ENCODE measurements at places on chromosomes 7 and 10.

GRCh38 chr10:91724933-91725332, 73.3 kb upstream of the TNKS2 start:
- DNase-seq: no peak

DNA sequence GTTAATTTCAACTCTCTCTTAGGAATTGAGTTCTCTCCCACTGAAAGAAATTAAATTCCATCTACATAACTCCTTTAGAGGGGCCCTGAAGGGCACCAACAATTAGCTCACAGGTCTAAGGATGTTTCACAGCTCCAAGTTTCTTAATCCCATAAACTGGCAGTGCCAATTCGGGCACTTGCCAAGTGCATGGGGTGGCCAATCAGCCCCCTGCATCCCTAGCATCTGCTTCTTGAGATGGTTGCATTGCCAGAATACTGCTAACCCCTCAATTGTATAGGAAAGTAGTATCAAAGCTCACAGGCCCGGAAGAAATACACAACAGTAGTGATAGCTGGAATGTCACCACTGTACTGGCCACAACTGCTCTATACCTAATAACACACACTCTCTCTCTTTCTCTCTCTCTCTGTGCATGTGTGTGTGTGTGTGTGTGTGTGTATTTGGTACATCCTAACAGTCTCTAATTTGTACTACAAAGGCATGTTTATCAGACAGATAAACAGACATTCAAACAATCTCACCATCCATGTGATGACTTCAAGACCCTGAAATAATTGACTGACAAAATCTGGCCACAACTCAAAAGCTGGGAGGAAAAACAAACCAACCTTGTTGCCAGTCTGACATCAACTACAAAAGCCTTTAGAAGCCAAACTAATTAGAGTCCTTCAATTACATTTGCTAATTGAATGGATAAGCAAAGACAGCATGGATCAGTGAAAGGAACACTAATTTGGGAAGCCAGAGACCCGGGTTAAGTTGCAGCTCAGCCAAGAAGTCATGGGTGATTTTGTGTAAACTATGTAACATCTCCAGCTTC, 27.8 kb downstream of the HIBADH start:
- DNase-seq: no peak

DNA sequence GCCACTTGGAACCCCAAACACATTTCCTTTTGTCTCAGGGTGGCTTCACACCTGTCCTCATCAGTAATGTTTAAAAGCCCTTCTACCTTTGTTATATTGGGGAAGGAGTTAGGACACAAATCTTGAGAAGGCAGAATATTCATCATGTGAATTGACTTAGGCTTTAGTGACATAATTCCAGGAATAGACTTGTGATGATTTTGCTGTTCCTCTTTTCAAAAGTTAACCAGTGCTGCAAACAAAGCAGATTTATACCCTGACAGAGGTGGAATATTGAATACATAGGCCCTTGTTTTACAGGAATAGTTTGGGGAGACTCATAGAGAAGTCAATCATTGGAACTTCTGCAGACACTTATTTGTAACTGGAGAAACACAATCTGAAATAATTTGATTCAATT, 27.0 kb downstream of the ZNF786 start:
- DNase-seq: no peak

DNA sequence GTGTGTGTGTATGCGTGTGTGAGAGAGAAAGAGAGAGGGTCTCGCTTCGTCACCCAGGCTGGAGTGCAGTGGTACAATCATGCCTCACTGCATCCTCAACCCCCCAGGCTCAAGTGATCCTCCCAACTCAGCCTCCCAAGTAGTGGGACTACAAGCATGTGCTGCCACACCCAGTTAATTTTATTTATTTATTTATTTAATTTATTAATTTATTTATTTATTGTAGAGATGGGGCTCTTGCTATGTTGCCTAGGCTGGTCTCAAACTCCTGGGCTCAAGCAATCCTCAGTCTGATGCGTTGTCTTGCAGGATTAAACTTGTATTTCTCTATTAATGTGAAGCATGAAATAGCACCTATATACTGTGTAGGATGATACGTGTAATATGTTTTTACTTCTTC, 21.8 kb upstream of the POU6F2 start:
- DNase-seq: no peak

DNA sequence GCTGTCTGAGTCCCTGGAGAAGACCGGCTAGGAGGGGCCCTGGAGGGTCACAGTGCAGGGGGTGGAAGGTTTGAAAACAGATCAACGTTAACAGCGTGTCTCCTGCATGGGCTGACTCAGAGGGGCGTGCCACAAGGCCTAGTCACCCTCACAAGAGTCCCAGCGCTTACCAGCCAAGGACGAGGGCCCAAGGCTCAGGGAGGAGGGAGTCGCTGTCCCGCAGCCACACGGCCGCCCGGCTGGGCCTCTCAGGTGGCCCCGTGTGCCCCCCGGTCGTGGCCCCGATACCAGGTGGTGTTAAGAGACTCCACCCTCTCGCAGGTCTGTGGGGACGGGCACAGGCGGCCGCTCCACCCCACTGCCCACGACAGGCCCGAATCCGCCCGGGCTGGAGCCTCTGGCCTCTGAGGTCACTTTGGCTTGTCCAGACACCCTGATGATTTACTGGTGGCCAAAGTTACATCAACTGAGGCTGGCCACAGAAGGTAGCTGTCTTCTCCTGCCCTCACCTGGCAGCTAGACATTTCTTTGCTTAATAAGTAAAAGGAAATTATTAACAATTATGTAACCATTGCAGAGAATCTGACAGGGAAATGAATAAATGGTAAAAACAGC, 34.0 kb downstream of the FAM20C start:
- DNase-seq: no peak

- no peak for DNase-seq
Observed at GRCh38 chr7:26227987-26228386, 26.4 kb downstream of the CBX3 start.

DNA sequence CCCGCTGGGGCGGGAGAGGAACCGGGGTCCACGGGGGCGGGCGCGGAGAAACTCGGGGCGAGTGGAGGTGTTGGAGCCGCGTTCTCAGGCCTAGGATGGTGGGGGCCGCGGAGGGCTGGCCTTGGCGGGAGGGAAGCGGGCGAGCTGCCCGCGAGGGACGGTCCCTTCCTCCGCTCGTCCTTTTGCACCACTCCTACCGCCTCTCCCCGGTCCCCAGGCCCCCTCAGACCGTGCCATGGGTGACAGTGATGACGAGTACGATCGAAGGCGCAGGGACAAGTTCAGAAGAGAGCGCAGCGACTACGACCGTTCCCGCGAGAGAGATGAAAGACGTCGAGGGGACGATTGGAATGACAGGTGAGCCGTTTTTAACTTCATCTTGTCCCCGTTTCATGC, 451 bp downstream of the SRRT start:
- no peak for DNase-seq

GRCh38 chr7:145082366-145083161, 246.7 kb upstream of the TPK1 start:
- no peak for DNase-seq

- DNase-seq: no peak
Observed at GRCh38 chr10:119315128-119316001, 108.0 kb downstream of the GRK5 start.

DNA sequence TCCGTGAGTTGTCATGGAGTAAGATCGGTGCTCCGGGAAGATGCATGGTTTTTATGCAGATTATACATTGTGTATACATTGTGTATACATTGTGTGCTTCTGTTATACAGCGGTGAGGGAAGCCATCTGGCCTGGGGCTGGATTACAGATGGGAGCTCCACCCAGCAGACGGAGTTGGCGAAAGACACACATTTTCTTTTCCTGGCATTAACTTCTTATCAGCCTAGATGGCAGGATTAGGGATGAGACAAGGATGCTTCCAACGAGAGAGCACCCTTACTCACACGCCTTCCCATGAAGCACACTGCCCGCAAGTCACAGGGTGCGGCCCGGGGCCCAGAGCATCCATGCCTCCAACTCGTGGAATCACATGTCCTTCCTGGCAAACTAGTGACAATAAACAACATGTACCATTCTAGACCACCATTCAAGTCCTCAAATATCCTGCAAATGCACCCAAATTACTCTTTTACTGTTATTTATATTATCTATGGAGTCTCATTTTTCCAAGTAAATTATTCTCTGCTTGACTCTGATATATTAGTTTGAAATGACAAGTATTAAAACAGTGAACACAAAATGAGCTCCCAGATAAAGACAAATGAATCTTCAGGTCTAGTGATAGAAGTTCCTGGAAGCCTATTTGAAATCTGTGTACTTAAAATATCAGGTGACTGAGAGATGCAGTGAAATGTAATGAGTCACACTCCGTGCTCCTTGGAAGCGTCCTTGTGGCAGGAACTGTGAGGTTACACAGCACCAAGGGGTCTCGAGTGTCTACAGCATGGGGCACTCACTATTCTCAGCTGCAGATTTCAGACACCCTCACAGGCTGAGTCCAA, 29.8 kb upstream of the PPP2R2D start:
- no peak for DNase-seq

DNA sequence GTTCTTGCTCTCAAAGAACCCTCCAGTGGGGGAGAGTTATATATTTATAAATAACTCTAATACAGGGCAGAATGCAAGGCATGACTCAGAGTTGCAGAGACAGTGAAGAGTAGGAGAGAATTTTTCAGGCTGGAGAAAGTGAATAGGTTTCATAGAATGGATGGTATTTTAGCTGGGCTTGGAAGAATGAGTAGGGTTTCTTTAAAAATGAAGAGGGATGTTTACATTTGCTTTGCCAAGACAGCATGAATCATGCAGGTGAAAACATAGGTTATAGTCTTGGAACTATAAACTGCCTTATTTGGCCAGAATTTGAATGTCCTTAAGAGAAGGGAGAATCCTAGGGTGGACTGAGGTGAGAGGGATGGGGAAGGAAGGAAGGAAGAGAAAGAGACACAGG, 124.8 kb downstream of the CPED1 start:
- DNase-seq: no peak

GRCh38 chr7:79093421-79093820, 360.0 kb downstream of the MAGI2 start:
- DNase-seq: no peak

GRCh38 chr7:75914169-75914654, 743 bp upstream of the POR start:
- DNase-seq: no peak

DNA sequence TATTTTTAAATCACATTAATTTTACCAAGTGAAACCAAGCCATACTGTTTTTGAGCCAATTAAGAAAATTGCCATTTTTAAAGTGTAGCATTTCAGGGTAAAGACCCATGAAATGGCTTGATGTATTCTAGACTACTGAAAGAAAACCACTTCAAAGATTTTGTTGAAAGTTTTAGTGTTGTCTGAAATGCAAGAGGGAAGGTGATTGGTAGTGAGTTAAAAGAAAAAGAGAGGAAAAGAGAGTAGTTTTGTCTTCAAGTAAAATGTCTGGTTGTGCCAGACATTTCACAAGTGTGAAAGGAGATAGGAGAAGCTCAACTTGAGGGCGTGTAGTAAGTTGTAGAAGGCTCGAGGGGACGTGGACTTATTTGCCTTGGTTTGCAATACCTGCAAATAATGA, 41.6 kb downstream of the CALML5 start:
- DNase-seq: no peak

GRCh38 chr10:9443758-9444157, 1389.3 kb downstream of the GATA3 start:
- DNase-seq: no peak
